ENCODE measurements at places on chromosomes 6 and 20. TPM values are rescaled to one million over a fixed set of nuclear protein-coding genes. Genes with fewer than 3 reads are reported as not detected.

DNA sequence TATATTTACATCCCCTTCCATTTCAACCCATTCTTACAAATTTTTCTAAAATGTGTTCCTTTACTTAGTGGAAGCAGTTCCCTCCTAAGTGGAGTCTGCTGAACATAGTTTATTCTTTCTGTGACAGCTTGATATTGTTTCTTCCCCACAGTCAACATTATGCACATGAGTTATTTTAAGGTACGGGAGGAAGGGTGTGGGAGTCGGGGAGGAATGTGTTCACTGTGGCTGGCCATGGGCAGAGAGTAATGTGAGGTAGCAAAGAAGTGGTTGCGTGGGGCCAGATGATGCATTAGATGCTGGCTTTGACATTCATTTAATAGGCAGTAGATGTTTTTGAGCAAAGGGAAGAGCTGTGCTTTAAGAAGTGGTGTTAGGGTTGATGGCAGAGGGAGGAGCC lies 98.5 kb downstream of the ARMC2 start:
- H3K36me3 ChIP-seq: no peaks in the 10 kb centered on the region
- no peaks in the 10 kb centered on the region for H3K27me3 ChIP-seq
- H3K4me1 ChIP-seq: peaks cover 21% of the 10 kb centered on the region
- no peak overlapping the region for H3K4me3 ChIP-seq

GRCh38 chr20:52817511-52817910 lies 154.6 kb upstream of the TSHZ2 start:
- no peak for DNase-seq
- H3K36me3 ChIP-seq: no peaks in the 10 kb centered on the region
- H3K27me3 ChIP-seq: no peaks in the 10 kb centered on the region
- H3K4me1 ChIP-seq: no peaks in the 10 kb centered on the region
- H3K4me3 ChIP-seq: no peak overlapping the region
- no peak overlapping the region for H3K27ac ChIP-seq

DNA sequence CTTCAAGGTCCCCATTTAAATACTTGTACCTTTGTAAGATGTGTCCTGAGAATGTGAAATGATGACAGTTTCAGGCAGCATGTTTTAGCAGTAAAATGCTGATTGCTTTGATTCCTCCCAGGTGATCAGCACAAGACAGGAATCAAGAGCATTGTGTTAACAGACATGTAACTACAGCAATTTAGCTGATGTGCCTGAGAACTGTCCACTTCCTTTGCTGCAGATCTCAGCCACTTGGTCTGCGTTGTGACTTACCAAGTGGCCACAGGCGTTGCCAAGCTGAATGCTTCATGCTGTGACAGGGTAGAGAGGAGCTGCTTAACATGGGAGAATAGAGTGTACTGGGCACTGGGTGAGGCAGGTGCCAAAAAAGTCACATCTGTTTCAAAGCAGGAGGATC lies 767.0 kb upstream of the POU3F2 start:
- no peak for DNase-seq
- no peaks in the 10 kb centered on the region for H3K27me3 ChIP-seq
- H3K4me3 ChIP-seq: no peak overlapping the region
- no peak overlapping the region for H3K27ac ChIP-seq
- H3K4me1 ChIP-seq: no peaks in the 10 kb centered on the region

DNA sequence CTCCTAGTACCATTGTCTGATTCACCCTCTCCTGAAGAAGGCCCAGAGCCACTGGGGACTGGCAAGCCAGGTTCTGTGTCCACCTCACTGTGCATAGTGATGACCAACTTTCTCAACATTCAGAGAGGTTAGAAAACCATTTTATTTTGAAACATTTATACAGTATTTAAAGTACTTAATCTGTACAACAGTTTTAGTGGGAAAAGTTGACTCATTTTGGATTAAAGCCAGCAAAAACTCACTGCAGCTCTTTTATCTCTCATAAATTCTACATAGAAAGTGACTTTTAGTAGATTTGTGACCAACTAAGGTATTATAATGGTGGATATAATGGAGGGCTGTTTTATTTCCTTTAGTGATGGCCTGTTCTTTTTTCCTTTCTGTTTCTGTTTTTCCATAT lies 9.7 kb downstream of the TULP4 start:
- peak overlapping the region; percentile 67 for H3K27ac ChIP-seq
- H3K36me3 ChIP-seq: peaks cover 13% of the 10 kb centered on the region
- no peak for DNase-seq
- no peaks in the 10 kb centered on the region for H3K27me3 ChIP-seq

DNA sequence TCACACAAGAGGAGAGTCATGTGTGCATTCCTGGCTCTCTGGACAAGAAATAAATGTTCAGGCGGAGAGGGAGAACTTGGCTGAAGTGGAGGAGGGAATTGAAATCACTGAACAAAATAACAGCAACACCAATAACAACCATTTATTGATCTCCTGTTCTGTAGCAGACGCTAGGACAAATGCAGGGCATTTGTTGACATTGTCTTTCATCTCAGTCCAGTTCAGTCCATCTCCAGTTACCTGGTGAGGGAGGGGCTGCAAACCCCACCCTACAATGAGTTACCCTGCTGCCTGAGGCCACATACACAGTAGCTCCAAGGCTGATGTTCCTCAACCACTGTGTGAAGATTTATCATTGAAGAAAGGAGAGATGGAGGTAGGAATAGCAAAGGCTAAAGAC lies 27.3 kb downstream of the UNC5CL start:
- H3K27me3 ChIP-seq: peaks cover 22% of the 10 kb centered on the region
- H3K4me3 ChIP-seq: no peak overlapping the region
- no peaks in the 10 kb centered on the region for H3K4me1 ChIP-seq
- no peaks in the 10 kb centered on the region for H3K36me3 ChIP-seq
- H3K27ac ChIP-seq: no peak overlapping the region
- no peak for DNase-seq

GRCh38 chr6:110125361-110125760 lies 54.1 kb downstream of the WASF1 start:
- H3K4me1 ChIP-seq: no peaks in the 10 kb centered on the region
- H3K4me3 ChIP-seq: no peak overlapping the region
- DNase-seq: no peak
- no peak overlapping the region for H3K27ac ChIP-seq

DNA sequence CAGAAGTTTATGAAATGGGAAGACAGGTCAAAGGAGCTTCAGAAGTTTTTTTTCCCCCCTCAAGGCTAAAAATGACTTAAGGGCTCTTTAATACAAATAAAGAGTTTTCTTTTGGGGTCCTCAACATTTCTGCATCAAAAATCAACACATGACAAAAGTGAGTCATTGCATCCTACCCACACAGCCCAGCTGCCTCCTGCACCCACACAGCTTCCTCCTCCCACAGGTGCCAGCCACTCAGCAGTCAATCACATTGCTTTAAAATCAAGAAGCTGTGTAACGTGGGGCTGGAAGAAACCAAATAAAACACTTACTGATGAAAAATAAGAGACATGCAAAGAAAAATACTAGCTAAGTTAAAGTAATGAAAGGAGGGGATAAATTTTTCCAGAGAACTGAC lies 68.5 kb downstream of the MAP3K5 start:
- H3K4me3 ChIP-seq: no peak overlapping the region
- H3K4me1 ChIP-seq: peaks cover 2% of the 10 kb centered on the region
- H3K27ac ChIP-seq: no peak overlapping the region
- H3K36me3 ChIP-seq: no peaks in the 10 kb centered on the region

GRCh38 chr6:94645191-94645590 lies 932.1 kb upstream of the MANEA start:
- no peaks in the 10 kb centered on the region for H3K36me3 ChIP-seq
- H3K27me3 ChIP-seq: peaks cover 9% of the 10 kb centered on the region
- H3K4me3 ChIP-seq: no peak overlapping the region
- no peaks in the 10 kb centered on the region for H3K4me1 ChIP-seq
- no peak for DNase-seq

DNA sequence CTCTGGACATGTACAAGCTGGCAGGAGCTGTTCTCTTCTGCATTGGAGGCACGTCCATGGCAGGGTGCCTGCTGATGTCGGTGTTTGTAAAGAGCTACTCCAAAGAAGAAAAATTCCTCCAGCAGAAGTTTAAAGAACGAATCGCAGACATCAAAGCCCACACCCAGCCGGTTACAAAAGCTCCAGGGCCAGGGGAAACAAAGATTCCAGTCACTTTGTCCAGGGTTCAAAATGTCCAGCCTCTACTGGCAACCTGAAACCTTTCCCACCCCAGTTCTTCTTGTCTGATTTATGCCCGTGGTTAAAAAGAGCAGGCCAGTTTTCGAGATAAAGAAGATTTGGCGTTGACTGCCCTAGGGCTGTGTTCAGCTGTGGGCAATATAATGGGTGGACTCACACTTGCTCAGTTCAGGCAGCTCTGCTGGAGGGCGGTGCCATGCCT lies 19.7 kb downstream of the NRSN1 start:
- H3K4me3 ChIP-seq: no peak overlapping the region
- no peaks in the 10 kb centered on the region for H3K4me1 ChIP-seq
- no peak for DNase-seq
- H3K27me3 ChIP-seq: no peaks in the 10 kb centered on the region
- no peak overlapping the region for H3K27ac ChIP-seq

DNA sequence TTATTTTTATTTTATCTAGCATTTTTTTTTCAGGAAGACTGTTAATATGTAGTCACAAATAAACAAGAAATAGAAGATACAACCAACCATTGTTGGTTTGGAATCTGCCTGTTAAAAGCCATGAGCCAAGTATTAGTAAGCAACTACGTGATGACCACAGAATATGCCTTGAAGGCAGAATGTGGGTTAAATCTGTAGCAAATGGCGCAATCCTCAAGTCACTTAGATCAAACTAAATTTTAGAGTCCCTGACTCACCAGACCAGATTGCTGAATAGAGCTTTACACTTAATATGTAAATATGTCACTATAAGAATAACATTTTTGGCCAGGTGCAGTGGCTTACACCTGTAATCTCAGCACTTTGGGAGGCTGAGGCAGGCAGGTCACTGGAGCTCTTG lies 800.1 kb upstream of the CITED2 start:
- no peak overlapping the region for H3K4me3 ChIP-seq
- H3K36me3 ChIP-seq: no peaks in the 10 kb centered on the region
- H3K27me3 ChIP-seq: no peaks in the 10 kb centered on the region
- DNase-seq: no peak
- peak overlapping the region; percentile 5 for H3K27ac ChIP-seq

DNA sequence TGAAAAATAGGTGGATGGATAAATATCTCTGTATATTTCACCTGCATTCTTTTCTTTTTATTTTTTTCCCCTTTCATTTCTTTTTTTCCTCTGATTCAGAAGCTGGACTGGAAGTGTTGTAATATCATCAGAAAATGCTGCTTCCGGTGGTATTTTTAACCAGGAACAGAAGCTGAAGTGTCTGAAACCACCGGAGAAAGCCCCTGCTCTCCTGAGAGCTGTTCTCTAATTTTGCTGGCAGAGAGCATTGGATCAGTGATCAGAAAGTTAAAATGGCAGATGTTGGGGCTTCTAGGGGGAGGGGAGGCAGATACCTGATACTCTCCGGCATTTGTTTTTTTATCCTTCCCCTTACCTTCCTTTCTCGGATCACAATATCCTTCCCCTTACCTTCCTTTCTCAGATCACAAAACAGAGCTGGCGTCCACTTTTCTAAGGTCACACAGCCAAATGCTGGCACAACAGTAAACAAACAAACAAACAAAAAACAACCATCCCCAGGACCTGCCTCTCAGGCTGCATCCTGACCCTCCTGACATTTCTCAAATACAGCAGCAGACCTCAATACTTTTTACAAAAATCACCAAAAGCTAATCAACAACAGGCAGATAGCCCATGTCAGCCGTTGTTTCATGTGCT lies 143.2 kb upstream of the ZNF217 start:
- no peaks in the 10 kb centered on the region for H3K27me3 ChIP-seq
- peak overlapping the region; percentile 97 for H3K27ac ChIP-seq
- DNase-seq: no peak
- no peaks in the 10 kb centered on the region for H3K36me3 ChIP-seq

Gene SLC16A10
- total RNA-seq: not detected

Gene BTN1A1
- total RNA-seq: not detected

Gene ZMYND8
- 111 TPM for total RNA-seq

Gene FKBP1C
- 0.55 TPM for total RNA-seq

Gene PAX1
- total RNA-seq: not detected

Gene TNFRSF6B
- total RNA-seq: 0.84 TPM

Gene BPIFB4
- not detected for total RNA-seq

Gene ZFAND3
- total RNA-seq: 84.4 TPM

Gene EFCAB8
- 0.97 TPM for total RNA-seq

Gene CFB
- 6.9 TPM for total RNA-seq

Gene SLC22A1
- 1.0 TPM for total RNA-seq

Gene CCM2L
- not detected for total RNA-seq

Gene SYNDIG1
- total RNA-seq: 0.94 TPM

Gene SLC35F1
- total RNA-seq: not detected

Gene CABLES2
- total RNA-seq: 7.8 TPM

Data from osteocyte (in vitro differentiated cells).